ENCODE measurements at places on chromosomes 3 and 15.

DNA sequence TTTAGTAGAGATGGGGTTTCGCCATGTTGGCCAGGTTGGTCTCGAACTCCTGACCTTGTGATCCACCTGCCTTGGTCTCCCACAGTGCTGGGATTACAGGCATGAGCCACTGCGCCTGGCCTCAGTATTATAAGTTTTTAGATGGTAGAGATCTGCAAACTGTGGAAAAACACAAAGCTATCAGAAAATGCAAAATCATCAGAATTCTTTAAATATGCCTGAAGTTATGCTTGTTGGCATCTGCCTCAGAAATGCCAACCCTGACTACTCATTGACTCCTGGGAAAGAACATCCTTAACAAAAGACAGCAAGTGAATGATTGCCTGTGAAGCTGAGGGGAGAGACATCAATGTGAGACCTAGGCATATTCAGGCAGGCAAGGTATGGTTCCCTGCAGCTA is 94.3 kb upstream of the MB21D2 start:
- no peak for DNase-seq

- no peak for DNase-seq
These were observed 294.8 kb upstream of the NR2E3 start for GRCh38 chr15:71515375-71516186.

DNA sequence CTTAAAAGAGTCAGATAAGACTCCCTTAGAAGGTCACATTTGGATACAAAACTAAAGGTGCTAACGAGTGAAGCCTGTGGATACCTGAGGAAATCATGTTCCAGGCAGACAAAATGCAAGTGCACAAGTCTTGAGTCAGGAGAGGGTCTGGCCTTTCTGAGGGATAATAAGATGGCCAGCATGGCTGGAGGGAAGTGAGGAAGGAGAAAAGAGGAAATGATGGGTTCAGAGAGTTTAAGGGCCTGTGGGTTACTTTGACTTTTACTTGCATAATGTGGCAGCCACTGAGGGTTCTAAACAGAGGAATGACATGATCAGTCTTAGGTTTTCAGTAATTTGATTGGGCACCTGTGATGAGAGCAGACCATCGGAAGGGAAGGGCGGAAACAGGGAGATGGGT is 3.5 kb upstream of the ROPN1B start:
- DNase-seq: no peak

GRCh38 chr3:49470714-49471420 is 800 bp downstream of the DAG1 start:
- no peak for DNase-seq

DNA sequence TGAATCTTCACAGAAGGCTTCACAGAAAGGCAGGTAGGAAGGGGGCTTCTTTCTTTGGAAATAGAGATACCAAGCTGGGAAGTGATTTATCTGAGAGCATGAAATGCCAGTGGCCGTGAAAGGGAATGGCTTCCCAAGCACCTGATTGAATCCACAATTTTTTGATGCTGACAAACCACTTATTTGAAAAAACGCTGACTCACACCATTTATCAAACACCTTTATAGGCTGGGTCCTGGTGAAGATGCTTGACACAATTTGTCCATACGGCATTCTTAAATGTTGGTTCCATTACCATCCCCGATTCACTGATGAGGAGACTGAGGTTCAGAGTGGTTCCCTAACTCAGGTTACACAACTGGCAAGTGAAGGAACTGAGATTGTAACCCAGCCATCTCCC is 64.1 kb upstream of the POMGNT2 start:
- no peak for DNase-seq

GRCh38 chr3:4060603-4061002 is 242.6 kb upstream of the SETMAR start:
- DNase-seq: no peak

- no peak for DNase-seq
These were observed 148.6 kb downstream of the CNTN3 start for GRCh38 chr3:74465715-74466410.

DNA sequence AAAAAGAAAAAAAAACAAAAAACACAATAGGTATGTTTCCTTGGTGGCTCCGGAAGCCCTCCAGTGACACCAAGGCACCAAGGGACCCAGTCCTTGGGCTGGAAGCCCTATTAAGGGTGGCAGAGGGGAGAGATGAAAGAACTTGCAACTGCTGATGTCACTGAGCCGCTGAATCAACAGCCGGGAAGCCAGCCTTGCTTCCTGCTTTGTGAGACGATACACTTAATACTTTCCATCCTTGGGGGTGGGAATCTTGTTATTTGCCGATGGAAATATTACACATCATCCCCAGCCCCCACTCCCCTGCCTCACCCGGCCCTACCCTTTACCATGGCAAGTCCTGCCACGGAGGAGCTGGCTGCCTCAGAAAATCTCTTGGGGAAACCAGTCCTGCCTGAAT is 5.6 kb upstream of the ISLR2 start:
- no peak for DNase-seq

GRCh38 chr15:71364117-71364584 is 248.9 kb downstream of the THSD4 start:
- DNase-seq: no peak

DNA sequence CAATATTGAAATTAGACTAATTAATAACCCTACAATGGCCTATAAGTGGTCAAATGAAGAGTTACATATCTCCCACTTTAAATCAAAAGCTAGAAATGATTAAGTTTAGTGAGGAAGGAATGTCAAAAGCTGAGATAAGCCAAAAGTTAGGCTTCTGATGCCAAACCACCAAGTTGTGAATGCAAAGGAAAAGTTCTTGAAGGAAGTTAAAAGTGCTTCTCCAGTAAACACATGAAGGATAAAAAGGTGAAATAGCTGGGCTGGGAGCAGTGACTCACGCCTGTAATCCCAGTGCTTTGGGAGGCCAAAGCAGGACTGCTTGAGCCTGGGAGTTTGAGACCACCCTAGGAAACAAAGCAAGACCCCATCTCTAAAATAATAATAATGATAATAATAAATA is 46.9 kb upstream of the DCUN1D1 start:
- DNase-seq: no peak

GRCh38 chr3:193774272-193774915 is 181.4 kb downstream of the OPA1 start:
- DNase-seq: no peak

GRCh38 chr3:139020868-139021234 is at the start of gene PRR23B:
Gene PRR23B, minus strand, starts transcription at chr3:139020926. Its CDS starts 265 bp downstream, at chr3:139020661.
- DNase-seq: no peak

- no peak for DNase-seq
These were observed 82.0 kb downstream of the LYSMD4 start for GRCh38 chr15:99651023-99651807.

DNA sequence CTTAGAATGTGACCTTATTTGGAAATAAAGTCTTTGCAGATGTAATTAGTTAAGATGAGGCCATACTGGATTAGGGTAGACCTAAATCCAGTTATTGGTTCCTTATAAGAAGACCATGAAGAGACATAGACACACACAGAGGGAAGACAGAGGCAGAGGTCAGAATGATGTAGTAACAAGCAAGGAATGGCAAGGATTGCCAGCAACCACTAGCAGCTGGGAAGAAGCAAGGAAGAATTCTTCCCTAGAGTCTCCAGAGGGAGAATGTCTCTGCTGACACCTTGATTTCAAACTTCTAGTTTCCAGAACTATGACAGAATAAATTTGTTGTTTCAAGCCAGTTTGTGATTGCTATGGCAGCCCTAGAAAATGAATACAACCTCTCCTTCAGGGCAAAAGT is 116.7 kb downstream of the WDR76 start:
- no peak for DNase-seq

DNA sequence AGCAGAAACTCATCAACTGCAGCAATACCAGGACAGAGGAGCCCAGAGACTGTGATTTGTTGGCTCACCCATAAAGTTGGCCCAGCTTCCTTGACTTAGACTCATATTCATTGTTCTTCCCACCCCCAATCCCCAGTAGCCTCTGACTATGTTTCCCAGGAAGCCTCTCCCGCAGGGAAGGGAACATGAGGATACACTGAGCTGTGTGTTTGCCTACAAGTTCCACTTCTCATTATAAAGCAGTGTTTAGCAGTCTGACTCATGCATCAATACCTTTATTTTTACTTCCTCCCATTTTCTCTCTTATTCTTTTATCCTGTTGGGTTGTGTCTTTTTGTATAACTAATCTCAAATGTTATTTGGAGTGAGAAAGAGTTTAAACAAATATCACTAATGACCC is 111.6 kb upstream of the PHLDB2 start:
- no peak for DNase-seq

GRCh38 chr3:129018751-129019150 is 17.6 kb downstream of the EFCC1 start:
- no peak for DNase-seq

DNA sequence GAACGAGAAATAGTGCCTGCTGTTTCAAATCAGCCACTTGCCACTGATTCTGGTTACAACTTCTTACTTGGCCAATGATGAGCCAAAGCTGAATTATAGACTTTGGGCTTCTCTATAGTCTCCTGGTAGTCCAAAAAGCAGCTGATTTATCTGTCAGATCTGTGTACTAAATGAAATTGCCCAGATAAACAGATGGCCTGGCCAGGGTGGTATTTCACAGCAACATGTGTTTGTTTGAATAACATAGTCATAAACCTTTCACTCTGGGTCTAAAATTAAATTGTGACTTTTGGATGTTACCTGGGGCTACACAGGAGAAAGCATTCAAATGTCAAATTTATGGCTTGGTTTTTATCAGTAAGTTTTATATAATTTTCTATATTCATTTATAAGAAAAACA is 147.0 kb downstream of the NECTIN3 start:
- no peak for DNase-seq

- no peak for DNase-seq
These were observed 591.0 kb downstream of the MECOM start for GRCh38 chr3:169072494-169072893.

DNA sequence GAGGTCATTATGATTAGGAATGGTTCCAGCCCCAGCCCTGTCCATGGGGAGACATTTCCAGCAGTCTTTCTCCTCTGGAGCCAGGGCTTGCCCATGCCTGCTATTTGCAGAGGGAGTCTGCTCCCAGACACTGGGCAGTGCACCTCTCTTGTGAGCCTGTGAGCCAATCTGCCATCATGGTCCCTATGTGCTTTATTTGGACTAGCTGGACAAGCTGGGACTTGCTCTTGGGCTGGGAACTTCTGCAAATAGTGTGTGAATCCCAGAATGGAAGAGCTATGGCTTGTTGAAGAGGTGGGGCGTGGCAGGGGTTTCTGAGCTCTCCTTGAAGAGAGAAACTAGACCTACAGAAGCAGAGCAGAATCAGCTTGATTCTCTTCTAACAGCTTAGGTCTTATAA is 53.7 kb upstream of the KY start:
- no peak for DNase-seq

All from renal cortex interstitium (tissue), 15 donors.